ENCODE measurements at places on chromosomes 5 and 9.

- DNase-seq: no peak
These were observed 240.6 kb downstream of the TRIM32 start for GRCh38 chr9:116927726-116928125.

GRCh38 chr5:158875272-158875679 lies 224.4 kb downstream of the EBF1 start:
- no peak for DNase-seq

DNA sequence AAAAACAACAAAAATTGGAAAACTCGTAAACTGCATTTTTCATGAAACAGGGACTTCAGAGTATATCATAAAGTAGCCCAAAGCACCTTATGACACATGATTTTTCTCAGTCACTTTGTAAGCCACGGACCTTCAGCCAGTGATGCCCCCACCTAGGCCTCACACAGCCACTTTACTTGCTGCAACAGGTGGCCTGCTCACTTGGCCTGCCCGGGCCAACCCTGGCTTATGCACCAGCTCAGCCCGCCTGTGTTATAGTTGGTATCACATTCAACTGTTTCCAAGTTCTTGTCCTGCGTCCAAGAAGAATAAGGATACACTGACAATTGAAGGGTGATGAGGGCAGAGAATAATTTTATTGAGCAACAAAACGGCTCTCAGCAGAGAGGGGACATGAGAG lies 219.2 kb downstream of the FER start:
- DNase-seq: no peak

GRCh38 chr5:83058726-83059125 lies 18.5 kb downstream of the TMEM167A start:
- DNase-seq: no peak

GRCh38 chr9:112555101-112555643 lies 68.5 kb downstream of the KIAA1958 start:
- no peak for DNase-seq

- no peak for DNase-seq
These were observed 263.1 kb downstream of the ASTN2 start for GRCh38 chr9:117151716-117152115.

- no peak for DNase-seq
These were observed 235.8 kb downstream of the ROR2 start for GRCh38 chr9:91714020-91714806.

GRCh38 chr5:7705261-7705660 lies 145.7 kb downstream of the CFAP90 start:
- no peak for DNase-seq

DNA sequence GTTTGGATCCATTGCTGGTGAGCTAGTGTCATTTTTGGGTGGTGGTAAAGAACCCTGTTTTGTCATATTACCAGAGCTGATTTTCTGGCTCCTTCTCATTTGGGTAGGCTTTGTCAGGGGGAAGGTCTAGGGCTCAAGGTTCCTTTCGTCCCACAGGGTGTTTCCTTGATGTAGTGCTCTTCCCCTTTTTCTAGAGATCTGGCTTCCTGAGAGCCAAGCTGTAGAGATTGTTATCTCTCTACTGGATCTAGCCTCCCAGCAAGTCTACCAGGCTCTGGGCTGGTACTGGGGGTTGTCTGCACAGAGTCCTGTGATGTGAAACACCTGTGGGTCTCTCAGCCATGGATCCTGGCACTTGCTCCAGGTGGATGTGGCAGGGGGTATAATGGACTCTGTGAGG lies 145.9 kb downstream of the HINT1 start:
- no peak for DNase-seq

DNA sequence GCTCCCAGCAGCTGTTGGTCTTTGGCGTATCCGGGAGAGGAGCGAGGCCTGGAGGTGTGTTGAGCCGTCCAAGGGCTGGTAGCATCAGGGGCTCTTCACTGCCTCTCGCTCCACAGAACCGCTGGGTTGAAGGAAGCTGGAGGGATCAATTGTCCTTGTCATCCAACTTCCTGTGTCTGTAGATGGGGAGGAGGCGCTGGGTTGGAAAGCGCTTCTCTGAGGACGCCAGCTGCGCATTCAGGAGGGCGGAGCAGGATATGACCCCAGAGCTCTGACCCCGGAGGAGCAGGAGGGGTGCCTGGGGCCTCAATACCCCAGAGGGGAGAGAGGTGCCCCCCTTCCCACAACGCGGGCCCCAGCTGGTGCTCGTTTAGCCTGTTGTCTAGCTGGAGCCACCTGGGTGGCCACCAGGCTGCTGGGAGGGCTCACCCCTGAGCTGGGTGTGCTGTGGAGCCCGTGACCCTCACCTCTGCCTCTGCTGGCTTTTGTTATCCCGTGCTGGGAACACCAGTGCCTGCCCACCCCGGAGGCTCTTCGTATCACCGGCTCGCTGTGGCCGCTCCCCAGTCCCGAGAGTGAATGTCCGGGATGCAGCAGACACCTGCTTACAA lies 2.0 kb upstream of the DBH start:
- no peak for DNase-seq

DNA sequence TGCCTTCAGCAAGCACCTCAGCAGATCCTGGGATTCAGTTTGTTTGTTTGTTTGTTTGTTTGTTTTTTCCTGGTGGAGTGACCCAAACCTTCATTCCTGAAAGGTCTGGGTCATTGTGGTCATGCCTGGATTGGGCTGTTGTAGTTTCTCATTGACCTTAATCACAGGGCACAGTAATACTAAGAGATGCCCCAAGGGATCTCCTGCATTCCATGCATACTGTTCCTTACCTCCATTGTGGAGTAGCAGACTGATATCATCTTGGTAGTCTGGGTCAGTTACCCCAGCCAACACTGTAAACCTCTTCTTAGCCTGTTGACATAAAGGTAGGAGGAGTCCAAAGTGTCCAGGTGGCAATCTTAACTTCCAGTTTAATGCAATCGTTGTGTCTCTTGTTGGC lies 1466.7 kb upstream of the CDH9 start:
- no peak for DNase-seq

GRCh38 chr9:18893046-18893445 lies 140.0 kb downstream of the SAXO1 start:
- no peak for DNase-seq

DNA sequence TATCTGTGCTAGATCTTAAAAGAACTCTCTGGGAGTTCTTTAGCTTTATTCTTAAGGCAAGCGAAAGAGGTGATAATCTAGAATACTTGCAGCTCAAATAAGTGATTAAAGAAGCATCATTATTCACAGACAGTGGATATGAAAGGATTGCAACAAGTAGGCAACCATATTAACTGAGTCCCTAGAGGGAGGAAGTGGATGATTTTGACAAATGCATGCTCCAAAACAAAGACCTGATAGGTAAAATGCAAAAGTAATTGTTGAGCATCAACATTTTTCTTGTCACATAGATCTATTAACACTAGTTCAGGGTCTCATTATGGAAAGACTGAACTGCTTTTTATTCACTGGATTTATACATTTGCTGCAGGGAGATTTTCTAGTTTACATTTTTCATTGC lies 109.1 kb downstream of the EDIL3 start:
- no peak for DNase-seq

DNA sequence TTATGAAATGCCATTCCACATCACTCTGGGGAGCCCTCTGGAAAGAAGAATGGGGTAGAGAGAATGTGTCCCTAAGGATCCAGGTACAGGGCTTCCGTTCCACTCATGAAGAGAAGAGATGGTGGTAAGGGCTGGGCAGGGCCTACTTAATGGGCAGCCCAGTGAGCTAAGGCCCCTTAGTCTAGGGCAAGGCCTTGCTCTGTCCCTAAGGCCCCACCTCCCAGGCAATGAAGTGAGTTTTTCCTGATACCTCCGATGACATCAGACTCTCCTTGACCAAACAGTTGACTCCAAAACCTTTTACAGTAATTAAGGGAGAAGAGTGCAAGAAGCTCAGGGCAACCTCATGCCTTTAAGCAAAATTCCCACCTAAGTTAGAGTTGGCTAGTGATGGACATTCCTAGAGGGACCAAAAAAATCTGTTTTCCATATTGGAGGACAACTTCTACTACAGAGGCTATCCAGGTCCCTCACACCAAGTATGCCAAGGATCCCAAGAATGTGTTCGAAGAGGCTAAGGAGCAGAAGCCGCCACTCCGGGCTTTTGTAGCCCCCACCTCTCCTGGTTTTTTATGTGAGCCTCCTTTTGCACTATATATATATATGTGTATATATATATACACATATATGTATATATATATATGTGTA lies 5.9 kb downstream of the KLF9 start:
- no peak for DNase-seq

DNA sequence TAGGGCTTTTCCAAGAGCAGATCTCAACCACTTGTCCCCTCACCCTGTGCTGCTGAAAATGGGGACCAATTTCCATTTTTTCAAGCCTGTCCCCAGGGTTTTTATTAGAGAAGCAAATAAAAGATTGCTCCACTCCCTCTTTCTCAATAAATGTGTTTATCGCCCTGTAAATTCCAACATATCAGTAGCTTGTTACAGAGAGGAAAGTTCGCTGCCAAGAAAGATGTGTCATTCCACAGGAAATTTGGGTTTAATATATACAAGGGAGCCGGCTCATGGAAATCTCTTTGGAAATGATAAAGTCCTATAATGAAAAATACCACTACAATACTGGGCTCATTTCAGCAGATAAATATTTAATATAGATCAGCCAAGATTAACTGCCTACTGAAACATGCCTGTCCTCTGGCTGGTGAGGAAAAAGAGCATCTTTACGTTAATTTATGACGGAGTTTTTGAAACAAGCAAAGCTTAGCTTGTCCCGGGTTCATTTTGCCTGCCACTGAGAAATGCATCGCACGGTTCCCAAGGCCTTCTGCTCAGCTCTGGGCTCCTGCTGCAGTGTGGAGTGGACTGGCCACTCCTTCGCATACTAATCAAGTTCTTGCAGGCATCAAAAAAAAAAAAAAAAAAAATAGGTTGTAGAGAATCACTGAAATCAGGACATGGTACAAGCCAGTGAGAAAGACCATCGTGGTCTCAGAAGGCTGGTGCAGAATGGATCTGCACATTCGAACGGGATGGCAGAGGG lies 84.5 kb downstream of the BRINP1 start:
- DNase-seq: no peak

DNA sequence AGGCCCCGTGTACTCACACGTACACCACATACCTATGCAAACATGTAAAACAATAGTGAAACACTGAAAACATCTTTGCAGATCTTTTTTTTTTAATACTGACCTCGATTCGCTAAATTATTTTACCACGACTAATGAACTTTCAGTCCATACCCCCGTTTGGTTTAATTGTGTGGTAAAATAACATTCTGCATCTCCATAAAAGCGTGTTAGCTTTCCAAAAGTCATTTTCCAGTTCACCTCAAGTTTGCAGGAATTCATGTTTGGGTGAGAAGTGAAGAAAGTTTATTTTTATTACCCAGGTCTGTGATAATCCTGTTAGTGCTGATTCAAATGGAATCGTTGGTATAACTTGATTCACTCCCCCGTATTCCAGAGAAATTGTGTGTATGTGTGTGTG lies 652 bp downstream of the ARSK start:
- DNase-seq: no peak

DNA sequence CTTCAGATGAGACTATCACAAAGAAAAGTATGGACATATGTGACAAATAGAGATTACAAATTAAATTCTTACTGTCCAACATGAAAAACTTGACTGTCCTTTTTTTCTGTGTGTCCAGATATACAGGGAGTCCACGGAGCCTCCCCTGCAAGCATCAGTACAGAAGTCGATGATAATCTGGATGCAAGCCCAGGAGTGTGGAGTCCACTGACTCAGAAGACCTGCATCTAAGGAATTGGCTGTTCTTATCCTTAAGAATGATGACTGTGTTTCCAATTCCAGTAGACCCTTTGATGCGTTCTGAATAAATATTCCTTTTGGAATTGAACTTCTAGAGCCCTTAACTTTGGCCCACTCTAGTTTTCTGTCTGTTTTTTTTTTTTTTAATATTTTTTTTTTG lies 56.7 kb upstream of the TAF11L2 start:
- no peak for DNase-seq

- DNase-seq: no peak
These were observed 155.0 kb downstream of the SAXO1 start for GRCh38 chr9:18877984-18878383.

GRCh38 chr9:77673941-77674791 lies 26.0 kb upstream of the GNA14 start:
- DNase-seq: no peak

DNA sequence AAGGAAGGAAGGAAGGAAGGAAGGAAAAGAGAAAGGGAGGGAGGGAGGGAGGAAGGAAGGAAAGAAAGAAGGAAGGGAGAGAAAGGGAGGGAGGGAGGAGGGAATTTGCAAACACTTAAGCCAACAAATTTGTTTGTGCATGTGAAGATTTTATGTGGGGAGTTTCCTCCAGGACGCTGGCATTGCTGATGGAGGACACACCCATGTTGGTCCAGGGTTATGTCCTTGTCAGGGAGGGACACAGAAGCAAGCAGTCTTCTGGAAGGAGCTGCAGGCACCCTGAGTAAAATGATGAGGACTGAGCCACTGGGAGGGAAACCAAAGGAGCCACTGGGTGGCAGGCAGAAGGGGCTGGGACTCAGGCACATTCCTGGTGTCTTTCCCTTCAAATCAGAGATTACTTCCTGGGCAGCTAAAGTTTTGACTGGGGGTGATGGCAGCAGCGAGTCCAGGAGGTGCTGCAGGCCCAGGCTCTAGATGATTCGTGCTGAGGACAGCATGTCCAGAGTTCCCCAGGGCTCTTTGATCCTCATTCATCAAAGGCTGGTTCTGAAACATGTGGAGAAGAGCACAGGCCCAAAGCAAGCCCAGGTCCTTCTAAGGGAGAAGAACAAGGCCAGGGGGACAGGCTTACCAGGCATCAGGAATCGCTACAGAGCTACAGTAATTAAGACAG lies 109.2 kb downstream of the PAX5 start:
- no peak for DNase-seq

GRCh38 chr9:1453636-1454035 lies 403.5 kb downstream of the DMRT2 start:
- DNase-seq: no peak

- peak; percentile 16 for DNase-seq
These were observed 490 bp downstream of the ICE1 start for GRCh38 chr5:5422819-5423515.

DNA sequence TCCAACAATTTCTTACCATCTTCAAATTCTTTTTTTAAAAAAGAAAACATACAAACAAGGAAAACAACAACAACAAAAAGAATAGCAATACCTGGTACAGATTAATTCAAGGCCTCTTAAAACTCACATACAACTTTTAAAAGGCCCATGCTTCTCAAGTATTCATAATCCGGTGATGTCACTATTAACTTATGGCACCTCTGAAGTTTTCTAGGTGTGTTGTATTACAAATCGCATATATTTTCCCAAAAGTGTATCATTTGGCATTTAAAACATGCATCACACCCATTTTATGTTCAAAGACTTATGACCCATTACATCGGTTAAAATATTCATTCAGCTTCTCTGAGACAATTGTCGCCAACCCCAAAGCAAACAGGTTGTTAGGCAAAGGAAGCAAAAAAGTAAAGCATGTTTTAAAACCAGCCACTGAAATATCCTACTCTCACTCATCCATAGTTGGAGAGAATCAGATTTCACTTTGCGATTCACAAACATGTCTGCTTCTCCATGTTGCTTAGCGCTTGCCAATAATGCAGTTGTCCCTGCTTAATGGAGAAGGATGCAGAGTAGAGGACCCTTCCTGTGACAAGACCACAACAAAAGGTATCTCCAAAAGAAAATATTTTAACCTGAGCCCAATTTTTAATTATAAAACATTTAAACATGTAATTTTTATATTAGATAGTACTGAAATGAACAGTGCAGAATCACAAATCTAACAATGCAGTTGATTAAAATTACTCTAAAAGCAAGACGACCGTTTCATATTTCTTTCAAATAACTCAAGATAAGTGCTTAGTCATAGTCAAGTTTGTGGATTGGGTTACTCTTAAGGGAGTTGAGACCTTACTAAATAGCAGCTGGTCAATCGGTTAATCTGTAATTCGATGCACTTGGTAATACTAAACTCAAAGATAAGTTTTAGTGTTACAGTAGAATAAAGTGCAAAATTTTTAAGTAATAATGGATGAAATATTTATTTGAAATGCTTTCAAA lies 1.6 kb downstream of the SKP1 start:
- no peak for DNase-seq
